ENCODE measurements at places on chromosomes 4 and X. TPM values are rescaled to one million over a fixed set of nuclear protein-coding genes. Genes with fewer than 3 reads are reported as not detected.

GRCh38 chrX:134998246-134998645, 7.5 kb downstream of the SMIM10 start:
- no peak for DNase-seq

DNA sequence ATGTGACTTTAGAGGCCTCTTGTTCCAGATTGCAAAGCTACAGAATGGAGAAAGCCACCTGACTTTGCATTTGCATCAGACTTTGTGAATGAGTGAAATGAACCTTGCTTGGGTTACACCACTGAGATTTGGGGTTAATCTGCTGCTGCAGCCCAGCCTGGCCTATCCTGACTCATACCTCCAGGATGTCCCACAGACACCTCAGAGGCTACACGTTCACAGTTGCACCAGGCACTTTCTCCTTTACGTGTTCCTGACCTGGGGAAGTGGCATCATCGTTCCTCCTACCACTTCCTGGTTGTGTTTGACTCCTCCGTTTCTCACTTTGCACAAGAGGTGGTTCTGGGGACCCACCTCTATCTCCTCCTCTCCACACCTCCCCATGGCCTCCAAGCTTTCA, 9.2 kb upstream of the SORCS2 start:
- DNase-seq = no peak

Gene CCDC160
- polyA plus RNA-seq = 7.6 TPM

DNA sequence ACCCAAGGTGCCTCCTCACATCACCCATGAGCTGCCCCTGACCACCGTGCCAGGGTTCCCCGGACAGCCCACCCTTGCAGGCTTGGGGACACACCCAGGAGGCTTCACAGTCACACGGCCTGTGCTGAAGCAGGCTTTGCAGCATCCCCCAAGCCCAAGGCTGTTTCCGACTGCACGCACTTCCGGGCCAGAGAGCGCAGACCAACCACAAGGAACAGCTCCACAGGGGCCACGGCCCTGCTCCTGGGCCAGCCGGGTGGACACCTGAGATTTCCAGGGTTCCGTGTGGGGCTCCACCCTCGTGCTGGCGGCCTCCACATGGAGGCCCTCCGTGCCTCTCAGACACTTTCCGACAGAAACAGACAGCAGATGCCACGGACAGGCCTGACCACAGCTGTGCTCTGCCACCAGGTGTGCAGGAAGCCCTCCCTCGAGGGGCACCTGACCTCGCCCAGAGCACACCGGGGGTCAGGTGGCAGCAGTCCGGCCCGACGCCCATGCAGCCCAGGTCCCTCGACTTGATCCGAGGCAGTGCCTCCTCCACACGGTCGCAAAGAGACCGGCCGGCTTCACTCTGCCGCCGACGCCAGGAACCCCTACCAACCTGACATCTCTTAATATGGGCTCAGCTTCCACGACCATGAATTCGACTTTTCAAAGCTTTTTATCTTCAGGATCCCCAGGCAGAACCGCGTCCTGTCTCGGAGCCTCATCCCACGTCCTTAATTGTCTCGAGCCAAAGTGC, 8.0 kb downstream of the CTBP1 start:
- DNase-seq = no peak

Gene NAA11
- not detected for polyA plus RNA-seq

All from spinal cord (tissue), 10 donors.